SJCRH30 (cell line): ENCODE measurements at places on chromosomes 1 and 21. TPM values are rescaled to one million over a fixed set of nuclear protein-coding genes. Genes with fewer than 3 reads are reported as not detected.

GRCh38 chr1:6627841-6628545 is 3.3 kb downstream of the THAP3 start:
- H3K27me3 ChIP-seq = no peaks in the 10 kb centered on the region
- peak overlapping the region; percentile 10; the same call in 1 of the 2 replicates for H3K27ac ChIP-seq
- H3K4me1 ChIP-seq = peaks cover 27% of the 10 kb centered on the region
- H3K4me3 ChIP-seq = no peak overlapping the region
- DNase-seq = peak; percentile 38

GRCh38 chr1:213606252-213606820 is 381.4 kb upstream of the PROX1 start:
- no peak overlapping the region for H3K27ac ChIP-seq
- H3K36me3 ChIP-seq = no peaks in the 10 kb centered on the region
- H3K4me3 ChIP-seq = no peak overlapping the region
- no peaks in the 10 kb centered on the region for H3K4me1 ChIP-seq
- no peaks in the 10 kb centered on the region for H3K27me3 ChIP-seq
- no peak for DNase-seq

DNA sequence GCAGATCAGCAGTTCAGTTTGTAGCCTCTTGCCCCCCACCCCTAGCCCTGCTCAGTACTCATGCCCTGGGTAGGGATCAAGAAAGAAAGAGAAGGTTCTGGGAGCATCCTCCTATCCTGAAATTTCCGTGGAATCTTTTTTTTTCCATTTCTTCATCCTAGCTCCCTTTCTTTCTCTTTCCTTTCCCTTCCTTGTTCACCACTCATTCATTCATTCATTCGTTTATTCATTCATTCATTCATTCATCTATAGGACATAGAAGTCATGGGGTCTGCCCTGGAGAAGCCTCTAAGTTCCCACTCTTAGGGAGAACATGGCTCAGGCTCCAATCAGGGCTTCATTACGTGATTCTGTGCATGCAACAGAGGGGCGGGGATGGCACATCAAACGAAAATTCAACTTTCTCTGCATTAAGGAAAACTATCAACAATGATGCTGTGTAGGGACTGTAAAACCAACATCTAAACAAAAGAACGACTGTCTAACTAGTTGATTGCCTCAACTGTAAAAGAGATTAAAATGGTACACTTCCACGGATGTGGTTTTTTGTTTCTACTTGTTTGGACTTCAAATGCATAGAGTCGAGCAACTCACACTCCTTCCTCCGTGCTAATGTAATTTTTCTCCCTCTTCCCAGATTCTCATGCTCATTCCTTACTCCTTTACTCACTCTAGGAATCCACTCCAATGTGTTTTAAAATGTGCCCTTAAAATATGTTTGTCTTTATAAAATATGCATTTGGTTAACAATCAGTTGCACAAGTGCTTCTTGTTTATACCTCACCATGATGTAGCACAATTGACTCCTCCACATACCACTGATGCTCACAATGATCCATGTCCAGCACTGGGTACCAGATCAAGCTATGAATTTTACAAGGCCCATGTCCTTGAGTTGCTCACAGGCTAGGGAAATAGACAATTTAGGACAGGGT is 101.2 kb upstream of the SLC2A1 start:
- no peaks in the 10 kb centered on the region for H3K27me3 ChIP-seq
- no peak overlapping the region for H3K27ac ChIP-seq
- H3K4me3 ChIP-seq = no peak overlapping the region
- no peak for DNase-seq
- no peaks in the 10 kb centered on the region for H3K36me3 ChIP-seq

DNA sequence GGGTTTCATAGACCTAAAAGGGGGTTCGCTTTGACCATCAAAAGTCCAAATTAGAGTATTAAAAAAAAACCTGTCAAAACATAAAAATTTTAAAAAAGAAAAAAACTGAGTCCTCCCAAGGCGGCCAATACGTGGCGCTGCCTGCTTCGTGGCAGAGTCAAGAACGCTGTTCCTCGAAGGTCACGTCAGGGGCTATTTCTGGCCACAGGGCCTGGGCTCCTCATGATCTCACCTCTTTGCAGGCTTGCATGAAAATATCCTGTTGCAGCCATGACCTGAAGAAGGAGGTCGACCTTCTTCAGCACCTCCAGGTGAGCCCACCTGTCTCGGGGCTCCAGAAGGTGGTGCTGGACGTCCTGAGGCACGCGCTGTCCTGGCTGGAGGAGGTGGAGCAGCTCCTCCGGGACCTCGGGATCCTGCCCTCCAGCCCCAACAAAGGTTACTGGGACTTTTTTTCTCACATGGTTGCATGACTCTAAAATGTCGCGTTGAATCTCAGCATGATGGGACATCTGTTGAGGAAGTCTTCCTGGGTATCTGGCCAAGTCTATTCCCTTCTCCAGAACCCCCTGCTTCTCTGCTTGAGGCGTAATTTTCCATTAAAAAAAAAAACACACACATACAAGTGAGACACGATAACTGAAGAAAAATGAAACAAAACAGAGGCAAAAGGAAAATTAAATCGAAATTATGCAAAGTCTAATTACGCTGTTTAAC is 80.4 kb upstream of the EFHD2 start:
- H3K27ac ChIP-seq = no peak overlapping the region; the same call in 1 of the 2 replicates
- peaks cover 31% of the 10 kb centered on the region for H3K4me1 ChIP-seq
- H3K4me3 ChIP-seq = peak overlapping the region; percentile 23

DNA sequence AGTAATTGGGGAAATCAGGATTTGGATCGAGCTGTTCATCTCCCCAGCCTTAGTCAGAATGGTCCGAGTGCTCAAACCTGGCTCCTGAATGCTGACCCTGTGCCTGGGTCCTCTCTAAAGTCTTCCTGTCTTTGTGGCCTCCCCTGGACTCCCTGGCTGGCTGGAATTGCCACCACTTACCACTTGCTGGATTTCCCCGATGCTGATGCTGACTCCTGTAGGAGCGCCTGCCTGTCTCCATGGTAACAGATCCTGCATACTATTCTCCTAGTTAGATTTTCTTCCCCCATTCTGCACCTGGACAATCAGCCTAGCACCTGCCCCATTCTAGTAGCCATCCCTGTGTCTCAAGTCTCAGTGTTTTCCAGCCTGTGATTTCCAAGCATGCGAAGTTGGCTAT is 382.2 kb upstream of the ESRRG start:
- no peak overlapping the region for H3K4me3 ChIP-seq
- H3K36me3 ChIP-seq = no peaks in the 10 kb centered on the region
- no peaks in the 10 kb centered on the region for H3K4me1 ChIP-seq
- no peak overlapping the region for H3K27ac ChIP-seq
- no peak for DNase-seq

DNA sequence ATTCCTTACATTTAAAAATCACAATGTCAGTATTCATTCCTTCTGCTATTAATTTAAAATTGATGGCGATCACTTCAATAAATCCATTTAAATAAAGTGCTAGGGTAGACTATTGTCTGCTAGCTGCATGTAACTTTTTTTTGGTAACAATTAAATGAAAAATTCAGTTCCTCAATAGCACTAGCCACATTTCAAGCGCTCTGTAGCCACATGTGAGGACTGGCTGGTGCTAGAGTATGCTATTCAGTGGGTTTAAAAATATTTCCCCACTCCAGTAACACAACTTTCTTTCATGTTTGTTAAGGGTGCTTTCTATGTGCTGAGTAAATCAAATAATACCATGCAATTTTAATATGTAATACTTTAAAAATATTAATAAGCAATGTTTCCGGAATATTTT is 108.2 kb downstream of the LTN1 start:
- peak overlapping the region; percentile 73 for H3K27ac ChIP-seq
- no peaks in the 10 kb centered on the region for H3K27me3 ChIP-seq
- H3K4me1 ChIP-seq = peaks cover 5% of the 10 kb centered on the region
- peaks cover 8% of the 10 kb centered on the region; the same call in 1 of the 2 replicates for H3K36me3 ChIP-seq

- H3K36me3 ChIP-seq = no peaks in the 10 kb centered on the region
- DNase-seq = no peak
- H3K4me3 ChIP-seq = no peak overlapping the region
- peaks cover 24% of the 10 kb centered on the region for H3K4me1 ChIP-seq
These were observed 24.5 kb downstream of the TP73 start for GRCh38 chr1:3676581-3677470.

The FCGR3B gene
- not detected in 2 replicates for total RNA-seq

GRCh38 chr21:35234725-35235124 is 185.6 kb upstream of the RUNX1 start:
- H3K4me1 ChIP-seq = peaks cover 51% of the 10 kb centered on the region
- H3K36me3 ChIP-seq = no peaks in the 10 kb centered on the region
- peak; percentile 49 for DNase-seq
- peak overlapping the region; percentile 36 for H3K27ac ChIP-seq
- H3K27me3 ChIP-seq = no peaks in the 10 kb centered on the region

DNA sequence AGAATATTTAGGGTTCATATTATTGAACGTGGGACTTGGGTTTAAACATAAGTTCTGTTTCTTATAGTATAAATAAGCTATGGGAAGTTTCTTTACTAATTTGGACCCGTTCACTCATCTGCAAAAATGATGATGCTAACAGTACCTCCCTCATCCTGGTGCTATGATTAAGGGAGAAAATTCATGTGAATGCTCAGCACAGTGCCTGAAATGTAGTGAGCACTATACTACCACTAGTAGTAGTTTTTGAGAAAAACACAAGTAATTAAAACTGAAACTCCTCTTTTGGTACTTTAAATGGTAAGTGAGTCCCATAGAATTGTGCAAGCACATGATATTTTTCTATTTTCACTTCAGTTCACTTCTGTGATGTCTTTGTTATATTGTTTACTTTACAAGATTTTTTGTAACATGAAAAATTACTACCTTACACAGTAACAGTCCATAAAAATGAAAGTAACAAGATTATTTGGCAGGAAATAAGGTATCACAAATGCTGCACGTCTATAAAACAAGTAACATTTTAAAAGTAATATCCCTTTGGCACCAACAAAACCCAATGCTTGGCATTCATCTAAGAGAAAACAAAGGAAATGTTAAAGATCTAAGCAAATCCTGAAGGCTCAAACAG is 11.3 kb upstream of the PTPRC start:
- no peaks in the 10 kb centered on the region for H3K27me3 ChIP-seq

DNA sequence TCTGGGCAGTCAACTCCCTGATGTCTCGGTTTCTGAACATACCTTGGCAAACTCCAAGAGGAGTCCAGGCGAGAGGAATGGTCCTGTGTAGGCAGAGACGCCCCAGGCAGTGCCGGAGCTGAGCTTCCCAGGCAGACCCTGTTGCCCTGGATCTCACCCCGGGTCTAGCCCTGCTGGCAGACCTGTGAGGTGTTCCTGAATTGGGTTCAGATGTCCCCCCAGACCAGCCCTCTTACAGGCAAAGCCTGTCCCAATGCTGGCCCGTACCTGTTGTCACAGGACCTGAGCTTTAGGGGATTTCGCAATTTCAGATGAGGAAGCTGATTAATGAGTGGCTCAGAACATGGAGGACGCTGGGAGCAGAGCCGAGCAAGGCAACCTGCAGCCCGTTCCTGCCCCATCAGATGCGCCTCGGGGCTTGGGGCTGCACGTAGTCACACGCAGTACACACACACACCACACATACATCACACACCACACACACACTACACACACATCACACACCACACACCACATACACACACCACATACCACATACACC is 38.5 kb upstream of the PDE9A start:
- no peak overlapping the region for H3K27ac ChIP-seq
- no peaks in the 10 kb centered on the region; the same call in 1 of the 2 replicates for H3K27me3 ChIP-seq
- no peak for DNase-seq
- H3K36me3 ChIP-seq = no peaks in the 10 kb centered on the region

The LRRIQ3 gene
- 0.81 and 0.99 TPM in 2 replicates for total RNA-seq

The LCE3E gene
- not detected in 2 replicates for total RNA-seq

DNA sequence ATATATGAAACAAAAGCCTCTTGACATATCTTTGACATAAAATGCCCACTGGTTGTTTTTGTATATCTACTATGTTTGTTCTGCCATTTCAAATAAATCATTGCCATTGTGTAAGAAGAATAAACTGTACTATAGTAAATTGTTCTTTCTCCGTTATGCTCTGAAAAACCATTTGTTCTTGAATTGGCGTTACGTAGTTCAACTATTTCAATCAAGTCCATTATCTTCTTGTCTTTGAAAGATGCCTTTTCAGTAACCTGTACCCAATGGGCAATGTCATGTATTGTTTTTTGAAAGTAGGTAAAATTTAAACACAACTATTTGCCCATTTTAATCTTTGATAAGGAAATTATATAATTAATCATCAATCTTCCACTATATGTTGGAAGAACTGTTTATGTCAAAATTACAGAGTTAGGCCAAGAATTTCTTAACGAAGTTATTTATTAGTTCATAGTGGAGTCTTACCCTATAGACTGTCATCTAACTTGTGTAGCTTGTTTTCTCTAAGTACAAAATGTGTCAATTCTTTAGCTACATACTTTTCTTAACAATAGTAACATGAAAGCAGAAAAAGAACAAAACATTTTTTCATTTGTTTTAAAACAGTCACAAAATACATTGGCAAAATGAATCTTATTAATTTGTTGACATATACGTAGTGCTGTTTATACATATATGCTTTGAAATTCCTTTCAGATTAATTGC is 294.8 kb downstream of the PTPRC start:
- peaks cover 2% of the 10 kb centered on the region; the same call in 1 of the 2 replicates for H3K4me1 ChIP-seq
- DNase-seq = no peak
- H3K27me3 ChIP-seq = no peaks in the 10 kb centered on the region

DNA sequence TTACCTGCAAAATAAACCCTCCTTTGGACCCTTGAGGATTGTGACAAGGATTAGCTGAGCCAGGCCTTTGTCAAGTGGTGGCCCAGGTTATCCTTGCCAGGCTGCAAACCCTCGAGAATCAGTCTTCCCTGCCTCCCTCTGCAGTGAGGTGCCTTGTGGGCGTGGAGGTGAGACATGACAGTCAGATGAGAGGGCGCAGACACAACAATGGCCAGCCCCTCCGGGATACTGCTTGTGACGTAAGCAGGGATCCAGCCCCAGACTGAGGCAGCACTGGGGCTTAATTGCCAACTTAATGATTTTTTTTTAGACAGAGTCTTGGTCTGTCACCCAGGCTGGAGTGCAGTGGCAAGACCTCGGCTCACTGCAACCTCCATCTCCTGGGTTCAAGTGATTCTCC is 104.6 kb downstream of the LAMC2 start:
- H3K4me3 ChIP-seq = no peak overlapping the region
- H3K4me1 ChIP-seq = no peaks in the 10 kb centered on the region
- DNase-seq = no peak
- no peak overlapping the region for H3K27ac ChIP-seq
- no peaks in the 10 kb centered on the region for H3K36me3 ChIP-seq
- no peaks in the 10 kb centered on the region for H3K27me3 ChIP-seq

The STUM gene
- total RNA-seq = 0.71 and 0.75 TPM in 2 replicates
